ENCODE measurements at places on chromosomes 16 and 17.
A peak's percentile ranks its signal among the peaks of the same experiment; 100 is the strongest.

DNA sequence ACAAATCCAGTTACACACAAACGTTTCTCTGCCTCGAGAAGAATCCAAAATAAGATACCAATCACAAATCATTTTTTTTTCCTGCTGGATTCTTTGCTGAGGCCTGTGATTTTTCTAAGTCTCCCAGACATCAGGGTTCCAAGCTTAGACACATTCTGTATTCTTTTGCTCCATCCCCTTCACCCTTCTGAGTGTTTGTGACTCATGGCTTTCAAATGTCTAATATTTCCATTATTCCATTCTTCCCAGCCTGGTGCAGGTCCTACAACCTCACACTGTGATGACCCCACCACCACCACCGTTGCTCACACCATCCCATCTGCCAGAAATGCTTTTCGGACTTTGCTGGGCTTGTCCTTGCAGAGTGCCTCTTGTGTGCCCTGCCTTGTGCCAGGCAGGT is 480.1 kb downstream of the SOX9 start:
- DNase-seq, result no peak
- no peak overlapping the region for H3K27ac ChIP-seq
- H3K4me1 ChIP-seq, result peaks cover 3% of the 10 kb centered on the region

DNA sequence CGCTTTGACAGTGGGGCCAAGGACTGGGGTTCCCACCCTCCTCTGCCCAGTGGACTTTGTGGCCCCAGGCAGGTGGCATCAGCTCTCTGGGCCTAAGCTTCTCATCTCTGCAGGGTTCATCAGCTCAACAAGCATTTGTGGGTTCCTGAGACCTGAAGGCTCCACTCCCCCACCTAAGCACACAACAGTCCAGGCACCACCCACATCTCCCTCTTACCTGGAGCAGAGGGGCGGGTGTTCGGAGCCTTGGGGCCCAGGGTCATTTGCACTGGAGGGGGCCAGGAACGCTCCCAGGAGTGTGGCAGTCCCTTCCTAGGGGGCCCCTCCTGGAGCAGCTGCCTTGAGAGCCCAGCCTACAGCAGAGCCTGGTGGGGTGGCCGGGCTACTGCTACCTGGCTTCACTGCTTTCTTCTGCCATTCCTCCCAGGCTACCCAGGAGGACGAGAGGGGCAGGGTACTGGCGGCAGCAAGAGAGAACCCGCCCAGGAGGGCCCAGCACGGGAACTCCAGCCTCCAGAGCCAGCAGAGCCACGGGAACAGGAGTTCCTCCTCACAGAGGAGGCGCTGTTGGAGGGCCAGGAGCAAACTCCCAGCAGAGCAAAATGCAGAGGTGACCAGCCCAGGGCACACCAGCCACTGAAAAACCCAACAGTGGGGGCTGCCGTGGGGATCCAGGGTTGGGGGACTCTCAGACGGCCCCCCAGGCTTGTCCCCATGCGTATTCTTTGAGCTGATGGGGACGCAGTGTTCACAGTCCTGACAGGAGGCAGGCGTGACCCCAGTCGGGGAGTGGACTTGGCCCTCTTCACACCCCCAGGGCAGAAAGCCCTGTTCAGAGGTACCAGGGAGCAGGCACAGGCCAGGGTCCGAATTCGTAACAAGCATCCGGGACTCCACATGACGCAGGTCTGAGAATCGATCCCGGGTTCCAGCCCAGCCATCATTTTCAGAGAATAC is 35.1 kb upstream of the SLC38A10 start:
- DNase-seq, result no peak
- H3K27ac ChIP-seq, result no peak overlapping the region
- no peaks in the 10 kb centered on the region for H3K27me3 ChIP-seq
- H3K4me1 ChIP-seq, result peaks cover 14% of the 10 kb centered on the region
- H3K4me3 ChIP-seq, result no peak overlapping the region
- no peaks in the 10 kb centered on the region for H3K36me3 ChIP-seq

GRCh38 chr17:40646791-40647623 is 611 bp downstream of the SMARCE1 start:
- no peak for DNase-seq
- no peaks in the 10 kb centered on the region for H3K36me3 ChIP-seq
- H3K4me1 ChIP-seq, result no peaks in the 10 kb centered on the region
- no peak overlapping the region for H3K27ac ChIP-seq
- no peaks in the 10 kb centered on the region for H3K27me3 ChIP-seq

DNA sequence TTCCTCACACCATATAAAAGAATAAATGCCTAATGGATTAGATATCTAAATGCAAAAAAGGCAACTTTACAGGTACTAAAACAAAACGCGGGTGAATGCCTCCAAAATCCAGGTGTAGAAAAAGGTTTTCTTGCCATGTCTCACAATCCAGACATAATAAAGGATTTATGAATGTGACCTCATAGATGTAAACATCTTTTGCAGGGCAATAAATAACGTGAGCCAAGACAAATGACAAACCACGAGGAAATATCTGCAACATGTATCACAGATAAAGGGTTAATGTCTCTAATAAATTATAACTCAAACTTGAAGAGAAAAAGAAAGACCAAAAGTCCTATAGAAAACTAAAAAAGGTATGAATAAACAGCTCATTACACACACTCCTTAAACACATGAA is 180.7 kb downstream of the PARN start:
- H3K4me1 ChIP-seq, result no peaks in the 10 kb centered on the region
- no peak overlapping the region for H3K27ac ChIP-seq

- no peak overlapping the region for H3K27ac ChIP-seq
- no peak for DNase-seq
- H3K4me1 ChIP-seq, result peaks cover 17% of the 10 kb centered on the region
- H3K4me3 ChIP-seq, result no peak overlapping the region
- peaks cover 7% of the 10 kb centered on the region for H3K27me3 ChIP-seq
- H3K36me3 ChIP-seq, result peaks cover 16% of the 10 kb centered on the region
Measured at GRCh38 chr17:40095944-40096791, 4.2 kb downstream of the NR1D1 start.

- DNase-seq, result peak; percentile 13
- no peak overlapping the region for H3K27ac ChIP-seq
- H3K4me3 ChIP-seq, result no peak overlapping the region
- H3K27me3 ChIP-seq, result no peaks in the 10 kb centered on the region
- no peaks in the 10 kb centered on the region for H3K36me3 ChIP-seq
Measured at GRCh38 chr17:74601944-74602572, 10.0 kb upstream of the CD300LD start.

DNA sequence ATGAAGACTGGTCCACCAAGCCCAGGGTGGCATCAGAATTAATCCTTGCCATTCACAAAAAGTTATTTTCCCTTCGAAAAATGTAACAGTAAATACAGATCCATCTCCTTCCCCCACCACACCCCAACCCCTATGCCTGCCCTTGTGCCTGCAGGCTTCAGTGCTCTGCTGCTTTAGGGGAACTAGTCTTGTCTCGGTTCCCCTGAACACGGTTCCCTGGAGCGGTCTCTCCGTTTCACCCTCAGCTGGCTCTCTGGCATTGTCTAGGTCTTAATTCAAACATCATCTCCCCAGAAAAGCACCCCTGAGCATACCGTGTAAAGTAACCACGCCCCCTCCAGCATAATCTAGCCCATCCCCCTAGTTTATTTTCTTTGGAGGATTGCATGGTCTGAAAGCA is 25.8 kb downstream of the EMP2 start:
- no peak for DNase-seq
- no peak overlapping the region for H3K4me3 ChIP-seq
- no peaks in the 10 kb centered on the region for H3K36me3 ChIP-seq
- H3K4me1 ChIP-seq, result no peaks in the 10 kb centered on the region
- no peak overlapping the region for H3K27ac ChIP-seq
- no peaks in the 10 kb centered on the region for H3K27me3 ChIP-seq

- DNase-seq, result no peak
- H3K27me3 ChIP-seq, result peaks cover 5% of the 10 kb centered on the region
Measured at GRCh38 chr17:6070430-6070912, 292 bp downstream of the WSCD1 start.

DNA sequence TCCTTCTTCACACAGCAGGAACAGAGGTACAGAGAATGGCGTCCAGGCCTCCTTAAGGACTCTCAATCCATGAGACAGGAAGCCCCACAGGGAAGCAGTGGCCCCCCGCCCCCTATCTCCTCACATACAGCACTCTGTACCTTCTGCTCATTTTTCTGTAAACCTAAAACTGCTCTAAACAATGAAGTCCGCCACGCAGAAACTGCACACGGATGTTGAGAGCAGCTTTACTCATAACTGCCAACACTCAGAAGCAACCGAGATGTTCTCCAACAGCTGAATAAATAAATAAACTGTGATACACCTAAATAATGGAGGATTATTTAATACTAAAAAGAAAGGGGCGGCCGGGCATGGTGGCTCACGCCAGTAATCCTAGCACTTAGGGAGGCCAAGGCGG is 9.9 kb downstream of the TBC1D16 start:
- DNase-seq, result no peak
- peaks cover 3% of the 10 kb centered on the region for H3K36me3 ChIP-seq
- H3K4me3 ChIP-seq, result no peak overlapping the region
- H3K4me1 ChIP-seq, result peaks cover 5% of the 10 kb centered on the region

DNA sequence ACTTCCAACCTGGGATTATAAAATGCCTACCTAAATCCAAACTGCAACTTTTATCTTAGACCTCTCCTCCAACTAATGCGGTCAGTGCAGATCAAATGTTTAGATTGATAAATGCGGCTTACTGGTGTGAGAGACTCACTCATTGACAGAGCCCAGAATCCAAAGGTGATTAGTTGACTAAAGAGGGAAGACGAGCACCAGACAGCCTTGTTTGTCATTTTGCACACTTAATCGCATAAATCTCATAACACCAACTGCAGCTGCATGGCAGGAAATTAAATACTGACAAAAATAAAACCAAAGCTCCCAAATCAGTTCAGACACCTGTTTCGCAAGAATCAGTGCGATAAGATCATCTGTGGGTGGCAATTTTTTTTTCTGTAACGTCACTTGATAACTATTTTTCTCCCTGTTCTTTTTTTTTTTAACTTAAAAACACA is 35.9 kb downstream of the NACA2 start:
- H3K27me3 ChIP-seq, result no peaks in the 10 kb centered on the region
- no peak for DNase-seq
- no peak overlapping the region for H3K27ac ChIP-seq
- H3K36me3 ChIP-seq, result no peaks in the 10 kb centered on the region

GRCh38 chr17:21522755-21523336 is 146.7 kb downstream of the KCNJ12 start:
- H3K4me3 ChIP-seq, result no peak overlapping the region
- H3K27ac ChIP-seq, result no peak overlapping the region
- H3K27me3 ChIP-seq, result no peaks in the 10 kb centered on the region

DNA sequence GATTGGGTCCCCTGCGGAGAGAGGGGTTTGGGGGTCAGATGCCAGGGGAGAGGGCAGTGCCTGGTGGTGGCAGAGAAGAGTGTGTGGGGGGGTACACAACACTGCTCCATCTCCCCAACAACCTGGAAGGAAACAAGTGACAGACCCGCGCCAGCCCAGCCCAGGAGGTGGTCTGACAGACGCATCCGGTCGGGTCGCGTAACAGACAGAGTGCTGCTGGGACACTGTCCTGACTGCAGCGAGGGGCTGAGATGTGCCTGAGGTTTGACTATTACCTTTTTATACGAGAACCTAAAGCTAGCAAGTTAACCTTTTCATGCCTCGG is 16.2 kb downstream of the UNC13D start:
- no peak for DNase-seq
- H3K4me3 ChIP-seq, result no peak overlapping the region
- H3K4me1 ChIP-seq, result peaks cover 9% of the 10 kb centered on the region
- no peaks in the 10 kb centered on the region for H3K27me3 ChIP-seq

DNA sequence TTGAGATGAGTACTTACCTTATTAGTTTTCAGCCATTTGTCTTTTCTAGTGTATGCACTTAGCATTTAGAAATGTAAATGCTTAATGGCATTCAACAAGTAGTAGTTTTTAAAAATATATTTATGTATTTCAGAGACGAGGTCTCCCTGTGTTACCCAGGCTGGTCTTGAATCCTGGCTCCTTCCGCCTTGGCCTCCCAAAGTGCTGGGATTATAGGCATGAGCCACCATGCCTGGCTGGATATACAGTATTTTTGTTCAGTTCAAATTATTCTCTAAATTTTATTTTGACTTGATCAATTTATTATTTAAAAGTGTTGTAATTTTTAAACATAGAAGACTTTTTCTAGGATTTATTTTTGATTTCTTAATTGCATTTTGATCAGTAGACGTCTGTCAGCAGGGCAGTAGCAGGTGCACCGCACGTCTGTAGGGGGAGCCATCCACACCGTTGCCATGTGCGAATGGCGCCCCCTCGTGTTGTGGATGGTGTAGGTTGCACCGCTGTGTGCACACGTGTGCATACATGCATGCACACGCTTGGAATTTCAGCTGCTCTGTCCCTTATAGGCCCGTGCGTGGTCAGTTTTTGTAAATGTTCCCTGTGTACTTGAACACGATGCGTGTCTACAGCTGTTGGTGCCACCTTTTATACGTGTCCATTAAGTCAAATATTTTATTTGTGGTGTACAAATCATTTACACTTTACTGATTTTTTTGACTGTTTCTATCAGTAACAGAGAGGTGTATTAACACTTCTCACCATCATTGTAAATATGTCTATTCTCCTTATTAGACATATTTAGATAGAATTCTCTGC is 30.6 kb downstream of the RPTOR start:
- H3K36me3 ChIP-seq, result no peaks in the 10 kb centered on the region
- DNase-seq, result peak; percentile 58
- H3K27me3 ChIP-seq, result no peaks in the 10 kb centered on the region

DNA sequence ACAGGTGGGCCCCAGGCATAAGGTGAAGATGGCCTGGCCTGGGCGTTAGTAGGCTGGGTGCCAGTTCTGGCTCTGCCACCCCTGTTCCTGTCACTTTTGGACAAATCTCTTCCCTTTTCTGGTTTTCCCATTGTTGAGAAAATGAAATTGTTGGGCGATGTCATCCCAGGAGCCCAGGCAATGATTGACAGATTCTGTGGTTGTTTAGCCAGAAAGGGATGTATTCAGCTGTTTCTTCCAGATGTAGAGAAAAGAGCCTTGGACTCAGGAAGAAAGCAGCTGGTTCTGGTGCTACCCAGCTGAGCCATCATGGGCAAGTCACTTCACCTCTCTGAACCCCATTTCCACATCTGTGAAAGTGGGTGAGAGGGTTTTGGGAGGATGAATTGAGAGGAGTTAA is 60.1 kb upstream of the MRTFB start:
- no peak for DNase-seq
- H3K4me1 ChIP-seq, result peaks cover 2% of the 10 kb centered on the region
- H3K36me3 ChIP-seq, result no peaks in the 10 kb centered on the region
- H3K27me3 ChIP-seq, result peaks cover 1% of the 10 kb centered on the region
- H3K4me3 ChIP-seq, result no peak overlapping the region
- no peak overlapping the region for H3K27ac ChIP-seq

GRCh38 chr16:30654856-30655255 is 3.4 kb upstream of the FBRS start:
- DNase-seq, result no peak
- no peaks in the 10 kb centered on the region for H3K27me3 ChIP-seq
- no peaks in the 10 kb centered on the region for H3K36me3 ChIP-seq
- no peaks in the 10 kb centered on the region for H3K4me1 ChIP-seq
- H3K4me3 ChIP-seq, result no peak overlapping the region
- no peak overlapping the region for H3K27ac ChIP-seq

DNA sequence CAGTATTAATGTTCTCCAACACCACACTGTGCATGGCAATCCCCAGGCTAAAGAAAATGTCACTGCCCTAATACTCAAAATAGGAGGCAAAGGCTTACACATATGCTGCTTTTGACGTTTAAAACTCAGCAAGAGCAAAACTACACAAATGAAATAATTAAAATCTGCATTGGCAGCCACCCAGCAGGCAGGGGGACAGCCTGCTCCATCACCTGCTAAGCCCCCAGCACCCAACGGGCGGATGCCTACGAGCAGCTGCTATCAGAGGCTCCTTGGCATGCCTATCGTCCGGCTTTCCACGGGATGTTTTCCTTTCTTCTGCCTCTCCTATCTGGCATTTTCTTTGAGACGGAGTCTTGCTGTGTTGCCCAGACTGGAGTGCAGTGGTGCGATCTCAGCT is 337.5 kb downstream of the SOX9 start:
- H3K4me3 ChIP-seq, result no peak overlapping the region
- no peaks in the 10 kb centered on the region for H3K4me1 ChIP-seq
- no peak for DNase-seq
- no peak overlapping the region for H3K27ac ChIP-seq
- H3K27me3 ChIP-seq, result no peaks in the 10 kb centered on the region

All from iPS DF 6.9 (cell line).